ENCODE measurements at places on chromosomes 1 and 21.
A peak's percentile ranks its signal among the peaks of the same experiment; 100 is the strongest.

DNA sequence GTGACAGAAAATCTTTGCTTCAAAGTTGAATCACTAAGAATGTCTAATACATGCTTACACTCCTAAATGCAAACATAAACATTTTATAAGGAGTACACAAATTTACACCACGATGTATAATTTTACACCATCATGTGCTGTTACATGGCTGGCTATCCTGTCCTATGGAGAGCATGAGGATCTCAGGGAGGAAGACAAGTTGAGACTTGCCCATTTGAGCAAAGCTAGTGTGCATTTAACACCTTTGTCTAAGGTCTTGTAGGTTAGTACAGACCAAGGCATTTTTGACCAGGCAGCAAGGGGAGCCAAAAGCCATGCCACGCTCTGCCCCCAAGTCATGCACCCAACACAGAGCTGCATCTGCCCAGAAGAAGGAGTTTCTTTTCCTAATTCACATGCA lies 14.5 kb upstream of the COG2 start:
- no peak for DNase-seq

GRCh38 chr21:15004721-15005370 lies 60.0 kb downstream of the NRIP1 start:
- no peak for DNase-seq

GRCh38 chr1:231862611-231863010 lies 236.0 kb downstream of the DISC1 start:
- DNase-seq = no peak

DNA sequence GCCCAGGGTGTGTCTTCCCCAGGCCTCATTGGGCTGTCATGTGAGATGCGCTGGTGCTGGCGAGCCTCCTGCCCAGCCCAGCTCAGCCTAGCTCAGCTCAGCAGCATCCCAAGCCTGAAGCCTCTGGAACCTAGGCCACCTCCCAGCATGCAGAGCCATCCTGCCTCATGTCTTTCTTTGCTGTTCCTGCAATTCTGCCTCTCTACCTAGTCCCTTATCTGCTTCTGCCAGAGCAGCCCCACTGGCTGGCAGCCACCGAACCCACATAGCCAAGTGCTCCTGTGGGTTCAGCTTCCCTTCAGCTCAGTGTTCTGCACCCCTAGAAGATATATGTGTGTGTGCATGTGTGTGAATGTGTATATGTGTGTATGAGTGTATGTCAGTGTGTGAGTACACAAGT lies 291.5 kb upstream of the VAMP3 start:
- no peak for DNase-seq

DNA sequence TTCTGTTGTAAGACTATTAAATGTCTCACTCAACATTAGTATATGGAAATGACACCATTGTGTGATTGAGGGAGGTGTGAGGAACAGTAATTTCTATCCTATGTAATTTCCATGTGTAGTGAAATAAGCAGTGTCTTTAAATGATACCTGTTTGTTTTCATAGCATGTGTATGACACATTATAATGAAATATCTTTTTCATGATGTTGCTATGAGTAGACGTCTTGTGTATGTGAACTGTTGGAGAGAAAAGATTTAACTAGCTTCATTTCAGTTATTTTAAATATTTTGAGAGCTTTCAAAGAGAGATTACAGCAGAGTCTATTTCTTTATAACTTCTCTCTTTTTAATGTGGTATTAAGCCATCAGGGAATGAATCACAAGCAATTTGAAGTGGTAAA lies 71.5 kb upstream of the QSOX1 start:
- DNase-seq = no peak

DNA sequence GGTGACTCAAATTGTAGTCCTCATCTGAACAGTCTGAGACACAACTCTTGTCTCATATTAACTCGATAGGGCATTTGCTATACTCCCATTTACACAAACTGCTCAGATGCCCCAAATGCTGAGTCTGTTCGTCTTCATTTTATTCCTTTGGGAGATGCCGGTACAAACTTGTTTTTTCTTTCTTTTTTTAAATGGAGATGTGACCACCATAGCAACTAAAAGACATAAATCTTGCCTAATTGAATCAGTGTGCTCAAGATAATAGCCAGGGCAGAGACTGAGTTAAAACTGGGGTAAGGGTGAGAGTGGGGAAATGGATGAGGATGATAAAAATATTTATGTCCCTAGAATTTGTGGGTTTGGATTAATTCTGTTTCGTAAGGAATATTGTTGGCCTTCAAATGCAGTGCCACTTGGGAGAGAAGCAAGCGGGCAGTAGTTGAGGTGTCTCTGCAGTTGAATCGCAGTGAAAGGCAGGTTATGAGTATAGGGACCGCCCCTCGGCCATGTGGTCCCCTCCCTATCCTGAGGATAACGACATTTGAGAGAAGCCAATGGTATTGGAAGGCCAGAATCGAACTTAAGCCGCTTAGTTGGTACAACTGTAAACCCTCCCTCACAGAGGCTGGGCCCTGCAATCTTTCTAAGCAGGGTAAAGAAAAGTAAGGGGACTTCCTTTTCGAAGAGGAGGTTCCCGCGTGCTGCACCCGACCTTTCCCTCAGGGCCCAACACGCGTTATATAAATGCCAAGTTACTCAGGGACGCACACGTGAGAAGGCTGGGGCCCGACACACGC lies 859 bp upstream of the LRRC8B start:
- peak; percentile 70 for DNase-seq

DNA sequence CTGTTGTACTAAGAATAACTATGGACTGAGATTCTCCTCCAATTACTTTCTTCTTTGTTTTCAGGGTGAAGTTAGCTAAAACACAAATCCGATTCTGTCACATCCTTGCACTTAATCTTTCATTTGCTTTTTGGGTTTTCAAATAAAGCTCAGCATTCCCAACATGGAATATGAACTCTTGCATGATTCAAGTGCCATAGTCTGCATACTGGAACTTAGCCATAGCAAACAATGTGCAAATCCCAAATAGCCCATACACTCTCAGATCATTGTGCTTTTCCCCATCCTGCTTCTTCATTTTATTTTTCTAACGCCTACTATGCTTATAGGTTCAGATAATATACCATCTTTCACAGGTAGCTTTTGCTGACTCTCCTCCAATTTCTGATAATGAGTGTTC lies 455.8 kb upstream of the PRMT6 start:
- DNase-seq = no peak

GRCh38 chr1:182484531-182485257 lies 34.7 kb downstream of the RGSL1 start:
- DNase-seq = peak; percentile 26

- no peak for DNase-seq
These were observed 270.8 kb downstream of the COL11A1 start for GRCh38 chr1:102837551-102837950.

- DNase-seq = no peak
These were observed 45.6 kb downstream of the UBR4 start for GRCh38 chr1:19164274-19165015.

DNA sequence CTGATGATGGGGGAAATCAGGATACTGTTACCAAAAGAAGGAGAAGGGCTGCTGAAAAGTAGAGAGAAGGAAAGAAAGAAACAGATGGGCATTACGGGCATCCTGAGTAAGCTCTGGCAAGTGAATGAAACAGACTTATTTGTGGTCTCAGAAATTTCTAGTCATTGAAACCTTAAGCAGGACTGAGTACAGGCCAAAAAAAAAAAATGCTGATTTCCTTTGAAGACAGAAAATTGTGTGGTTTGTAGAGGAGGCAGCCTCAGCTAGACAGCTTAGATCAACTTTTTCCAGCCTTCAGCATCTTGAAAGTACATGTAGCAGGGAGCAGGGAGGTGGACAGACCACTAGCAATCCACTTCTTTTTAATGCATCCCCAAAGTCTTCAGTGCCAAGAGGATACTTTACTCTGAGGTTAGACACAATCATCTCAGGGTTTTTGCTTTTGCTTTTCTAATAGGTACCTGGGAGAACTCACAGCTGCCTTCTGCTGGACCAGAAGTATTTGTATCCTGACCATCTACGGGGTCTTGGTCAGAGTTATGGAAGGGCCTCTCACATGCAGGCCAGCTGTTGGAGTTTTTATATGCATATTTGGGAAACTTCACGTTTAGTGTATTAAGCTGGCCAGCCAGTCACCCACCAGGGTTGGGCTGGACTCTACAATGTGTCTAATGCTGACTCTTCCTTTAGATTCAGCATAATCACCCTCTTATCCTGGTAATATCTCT lies 10.6 kb upstream of the CAPZB start:
- no peak for DNase-seq

DNA sequence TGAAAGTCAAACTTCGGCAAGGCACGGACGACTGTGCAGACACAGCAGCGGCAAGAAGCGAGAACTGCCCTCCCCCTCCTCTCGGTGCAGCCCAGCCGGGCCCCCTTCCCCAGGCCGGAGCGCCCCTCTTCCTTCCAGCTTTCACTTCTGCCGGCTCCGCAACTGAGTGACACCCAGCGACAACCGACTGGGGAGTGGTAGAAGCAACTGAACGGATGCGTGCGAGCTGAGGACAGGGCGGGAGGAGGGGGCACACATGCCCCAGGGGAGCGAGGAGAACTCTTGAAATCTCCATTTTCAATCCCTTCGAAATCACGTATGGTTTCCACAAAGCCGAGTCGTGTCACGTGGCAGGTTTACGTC lies 146.6 kb downstream of the PGBD5 start:
- DNase-seq = no peak

DNA sequence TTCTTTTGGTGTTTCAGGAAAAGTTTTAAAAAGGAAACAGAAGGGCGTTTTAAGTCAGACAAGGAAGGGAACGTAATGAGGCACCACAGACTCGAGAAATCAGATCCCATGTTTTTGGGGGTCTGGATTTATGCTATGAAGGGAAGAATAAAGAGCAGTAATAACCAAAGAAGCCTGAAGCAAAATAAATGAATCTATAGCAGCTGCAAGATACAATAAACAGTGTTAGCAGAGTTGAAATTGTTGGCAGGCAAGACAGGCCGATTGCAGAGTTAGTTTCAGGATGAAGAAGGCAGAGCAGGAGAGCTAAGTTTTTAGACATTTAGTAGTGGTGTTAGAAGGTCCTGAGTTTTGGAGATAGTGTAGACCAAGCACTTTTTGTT lies 425 bp downstream of the DDR2 start:
- DNase-seq = no peak

DNA sequence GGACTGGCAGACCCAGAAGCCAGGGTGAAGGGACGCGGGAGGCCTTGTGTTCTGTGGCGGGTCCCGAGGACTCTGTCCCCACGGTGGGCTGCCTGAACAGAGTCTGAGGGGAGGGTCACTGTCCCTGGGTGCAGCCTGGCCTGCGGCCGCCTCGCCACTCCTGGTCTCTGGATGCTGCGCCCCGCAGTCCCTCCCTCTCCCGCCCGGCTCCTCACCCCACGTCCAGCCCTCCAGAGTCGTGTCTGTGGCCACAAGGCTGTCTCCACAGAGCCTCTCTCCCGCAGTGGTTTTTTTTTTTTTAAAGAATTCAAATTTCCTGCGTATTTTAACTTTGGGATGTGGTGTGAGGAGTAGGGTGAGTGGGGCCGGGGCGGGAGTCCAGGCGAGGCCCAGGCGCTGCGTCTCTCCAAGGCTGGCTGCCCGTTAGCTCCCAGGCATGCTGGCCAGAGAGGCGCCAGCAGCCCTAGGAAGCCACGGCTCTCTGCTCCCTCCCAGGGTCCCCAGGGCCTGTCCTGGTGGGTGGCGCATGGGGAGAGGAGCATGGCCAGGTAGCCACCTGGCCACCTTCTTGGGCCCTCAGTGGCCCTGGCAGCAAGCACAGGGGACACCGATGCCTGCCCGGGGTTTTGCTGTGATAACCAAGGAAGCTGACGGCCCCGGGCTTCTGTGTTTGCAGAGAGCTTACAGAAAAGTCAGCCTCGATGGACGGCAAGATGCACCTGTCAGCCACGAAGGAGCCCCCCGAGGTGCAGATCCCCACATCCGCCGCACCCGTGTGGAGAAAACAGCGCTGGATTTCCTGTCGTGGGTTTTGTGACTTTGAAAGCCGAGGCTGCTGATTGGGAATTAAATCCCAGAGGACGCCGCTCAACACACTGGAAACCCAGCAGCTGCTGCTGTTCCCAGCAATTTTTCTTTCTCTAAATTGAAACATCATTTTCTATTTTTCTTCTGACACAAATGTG lies 72.8 kb downstream of the MORN1 start:
- DNase-seq = no peak

GRCh38 chr1:222187566-222188332 lies 360.2 kb downstream of the HHIPL2 start:
- DNase-seq = no peak

- DNase-seq = no peak
These were observed 30.1 kb downstream of the CDCA8 start for GRCh38 chr1:37722181-37723071.

- DNase-seq = no peak
These were observed 101.9 kb downstream of the CCDC185 start for GRCh38 chr1:223494926-223495645.

DNA sequence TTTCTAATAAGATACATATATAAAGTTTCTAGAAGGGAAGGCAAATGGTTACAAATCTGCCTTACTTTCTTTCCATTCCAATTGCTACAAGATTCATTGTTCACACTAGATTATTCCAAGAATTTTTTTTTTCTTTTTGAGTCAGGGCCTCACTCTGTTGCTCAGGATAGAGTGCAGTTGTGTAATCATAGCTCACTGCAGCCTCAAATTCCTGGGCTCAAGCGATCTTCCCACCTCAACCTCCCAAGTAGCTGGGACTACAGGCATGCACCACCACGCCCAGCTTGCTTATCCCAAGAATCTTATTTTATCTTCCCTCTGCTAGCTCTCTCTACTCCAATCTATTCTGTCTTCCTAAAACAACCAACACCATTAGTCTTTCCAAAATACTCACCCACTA lies 81.8 kb downstream of the KIAA0319L start:
- no peak for DNase-seq

DNA sequence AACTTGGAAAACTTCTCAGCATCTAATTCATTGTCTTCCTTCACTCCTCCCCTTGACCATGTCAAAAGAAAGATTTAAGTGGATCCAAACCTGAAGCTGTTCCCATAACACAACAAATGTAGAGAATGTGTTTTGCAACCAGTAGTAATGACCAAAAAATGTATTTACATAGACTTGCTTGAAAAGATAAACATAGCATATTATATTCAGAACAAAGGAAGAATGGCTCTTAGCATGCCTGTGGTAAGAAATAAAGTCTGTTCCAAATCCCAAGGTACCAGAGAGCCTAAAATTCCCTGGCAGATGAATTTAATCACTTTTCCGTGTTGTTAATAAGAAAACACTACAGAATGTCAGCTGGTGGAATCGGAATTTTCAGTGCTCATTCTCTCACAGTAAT lies 36.8 kb downstream of the FMO3 start:
- no peak for DNase-seq

GRCh38 chr1:115710859-115711624 lies 57.5 kb downstream of the CASQ2 start:
- no peak for DNase-seq

- no peak for DNase-seq
These were observed 4.8 kb upstream of the PTTG1IP start for GRCh38 chr21:44878053-44878982.

- DNase-seq = no peak
These were observed 30.3 kb upstream of the RGS16 start for GRCh38 chr1:182634306-182635072.

- DNase-seq = no peak
These were observed 95.9 kb downstream of the PHTF1 start for GRCh38 chr1:113663165-113663951.
